Occipital lobe (tissue), 3 donors: ENCODE measurements at places on chromosomes 7 and 10. TPM values are rescaled to one million over a fixed set of nuclear protein-coding genes. Genes with fewer than 3 reads are reported as not detected.

TEX36 gene
- not detected for total RNA-seq

CUTC gene
- 9.0 TPM for total RNA-seq

NUTM2E gene
- total RNA-seq = 0.78 TPM

GIMAP4 gene
- 11.4 TPM for total RNA-seq

NPC1L1 gene
- total RNA-seq = 0.16 TPM

CYP2C19 gene
- total RNA-seq = 0.16 TPM

THSD7A gene
- total RNA-seq = 41.0 TPM

WEE2 gene
- total RNA-seq = 0.16 TPM

RTKN2 gene
- 7.5 TPM for total RNA-seq

CEP55 gene
- total RNA-seq = 1.9 TPM

AKR1B15 gene
- total RNA-seq = not detected

ARHGEF35 gene
- 0.78 TPM for total RNA-seq

- no peak for DNase-seq
These were observed 22.4 kb upstream of the GPR146 start for GRCh38 chr7:1021931-1022330.

GRCh38 chr10:12766223-12766622 lies 235.3 kb downstream of the CCDC3 start:
- DNase-seq = no peak

DNA sequence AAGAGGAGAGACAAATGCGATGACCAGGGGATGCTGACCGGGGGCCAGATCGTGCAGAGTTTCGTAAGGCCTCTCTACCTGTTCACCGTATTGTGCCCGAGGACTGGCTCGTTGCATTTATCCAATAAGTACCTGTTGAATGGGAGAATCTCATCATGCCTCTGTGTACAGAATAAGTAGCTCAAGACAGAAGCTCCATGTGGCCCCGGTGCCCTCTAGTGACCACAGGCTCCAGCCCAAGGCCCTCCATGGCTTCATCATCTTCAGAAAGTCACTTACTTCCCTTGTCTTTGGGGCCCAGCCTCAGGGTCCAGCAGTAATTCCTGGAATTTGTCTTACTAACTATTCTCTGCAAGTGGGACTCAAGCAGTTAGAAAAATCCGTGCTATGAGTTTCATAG lies 151.0 kb downstream of the CHN2 start:
- DNase-seq = no peak

GRCh38 chr7:136717910-136718557 lies 150.4 kb upstream of the CHRM2 start:
- no peak for DNase-seq

- DNase-seq = no peak
These were observed 270.8 kb upstream of the POM121L12 start for GRCh38 chr7:52764492-52765169.

DNA sequence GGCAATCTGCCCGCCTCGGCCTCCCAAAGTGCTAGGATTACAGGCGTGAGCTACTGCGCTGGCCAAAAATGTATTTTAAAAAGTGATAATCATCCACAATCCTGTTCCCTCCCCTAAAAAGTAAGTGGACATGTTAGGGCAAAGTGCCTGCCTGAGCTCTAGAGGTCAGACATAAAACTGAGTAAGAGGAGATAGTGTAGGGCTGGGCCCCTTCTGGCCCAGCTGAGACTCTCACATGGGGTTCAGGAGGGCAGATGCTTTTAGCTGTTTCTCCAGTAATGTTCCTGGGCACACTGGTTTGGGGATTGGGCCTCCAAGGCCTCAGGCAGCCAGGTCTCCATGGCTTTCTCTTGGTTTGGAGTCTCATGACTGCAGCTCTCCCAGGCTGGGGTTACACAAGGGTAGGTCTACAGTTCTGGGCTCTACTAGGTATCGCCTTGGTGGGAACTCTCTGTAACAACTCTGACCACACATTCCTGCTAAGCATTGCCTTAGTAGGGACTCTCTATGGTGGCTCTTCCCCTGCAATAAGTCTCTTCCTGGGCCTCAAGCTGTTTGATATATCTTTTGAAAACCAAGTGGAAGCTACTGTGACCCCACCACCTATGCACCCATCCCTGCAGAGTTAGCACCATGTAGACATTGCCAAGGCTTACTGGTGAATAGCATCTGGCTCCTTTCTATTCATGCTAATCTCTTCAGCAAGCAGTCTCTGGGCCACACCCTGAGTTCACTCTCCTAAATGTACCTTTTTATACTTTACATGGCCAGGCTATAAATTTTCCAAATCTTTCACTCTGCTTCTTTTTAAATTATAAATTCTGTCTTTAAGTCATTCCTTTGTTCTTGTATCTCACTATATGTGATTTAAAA lies 6.9 kb upstream of the NUDCD3 start:
- DNase-seq = no peak

- DNase-seq = no peak
These were observed 90.1 kb upstream of the NFE2L3 start for GRCh38 chr7:26061678-26062603.

- no peak for DNase-seq
These were observed 109.9 kb upstream of the ITGB1 start for GRCh38 chr10:33067917-33068316.

- DNase-seq = no peak
These were observed 300.6 kb downstream of the CNTNAP2 start for GRCh38 chr7:146417176-146417575.

GRCh38 chr10:49769692-49770091 lies 7.6 kb upstream of the OGDHL start:
- DNase-seq = no peak

DNA sequence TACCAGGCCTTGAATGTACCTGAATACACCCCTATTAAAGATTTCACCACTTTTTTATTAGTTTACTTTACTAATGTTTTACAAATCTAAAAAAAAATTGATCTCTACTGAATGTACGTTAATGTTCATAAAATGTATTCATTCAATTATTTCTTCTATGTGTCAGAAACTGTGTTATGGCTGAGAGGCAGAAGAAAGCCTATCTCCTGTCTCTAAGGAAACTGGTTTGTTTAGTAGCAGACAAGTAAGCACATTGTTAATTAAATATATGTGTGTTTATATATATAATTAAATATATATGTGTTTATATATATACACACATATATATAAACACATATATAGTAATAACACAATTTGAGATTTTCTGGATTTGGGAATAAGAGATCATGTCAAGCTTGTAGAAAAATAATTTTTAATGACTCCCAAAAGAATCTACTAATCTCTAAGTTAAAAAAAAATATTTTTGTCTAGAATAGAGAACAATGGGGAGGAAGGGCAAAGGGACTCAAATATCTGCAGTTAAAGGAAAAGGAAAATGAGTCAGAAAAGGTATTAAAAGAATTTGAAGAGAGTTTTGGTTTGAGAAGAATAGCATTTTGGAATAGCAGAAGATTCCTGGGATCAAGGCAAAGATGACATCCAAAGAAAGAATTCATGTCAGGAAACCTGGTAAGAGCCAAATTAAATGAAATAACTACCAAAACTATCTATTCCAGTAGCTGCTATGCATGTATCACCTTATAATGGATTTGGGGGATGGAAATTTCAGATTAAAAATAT lies 92.1 kb downstream of the CH25H start:
- DNase-seq = no peak

DNA sequence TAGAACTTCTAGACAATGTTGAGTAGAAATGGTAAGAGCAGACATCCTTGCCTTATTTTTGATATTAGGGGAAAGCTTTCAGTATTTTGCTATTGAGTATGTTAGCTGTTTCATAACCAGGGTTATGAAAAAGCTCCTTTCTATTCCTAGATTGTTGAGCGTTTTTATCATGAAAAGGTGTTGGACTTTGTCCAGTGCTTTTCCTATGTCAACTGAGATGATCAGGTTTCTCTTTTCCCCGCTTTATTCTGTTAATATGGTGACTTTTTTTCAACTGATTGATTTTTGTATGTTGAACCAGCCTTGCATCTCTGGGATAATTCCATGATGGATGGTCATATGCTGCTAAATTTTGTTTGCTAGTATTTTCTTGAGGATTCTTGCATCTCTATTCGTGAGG lies 58.5 kb downstream of the LCOR start:
- no peak for DNase-seq

DNA sequence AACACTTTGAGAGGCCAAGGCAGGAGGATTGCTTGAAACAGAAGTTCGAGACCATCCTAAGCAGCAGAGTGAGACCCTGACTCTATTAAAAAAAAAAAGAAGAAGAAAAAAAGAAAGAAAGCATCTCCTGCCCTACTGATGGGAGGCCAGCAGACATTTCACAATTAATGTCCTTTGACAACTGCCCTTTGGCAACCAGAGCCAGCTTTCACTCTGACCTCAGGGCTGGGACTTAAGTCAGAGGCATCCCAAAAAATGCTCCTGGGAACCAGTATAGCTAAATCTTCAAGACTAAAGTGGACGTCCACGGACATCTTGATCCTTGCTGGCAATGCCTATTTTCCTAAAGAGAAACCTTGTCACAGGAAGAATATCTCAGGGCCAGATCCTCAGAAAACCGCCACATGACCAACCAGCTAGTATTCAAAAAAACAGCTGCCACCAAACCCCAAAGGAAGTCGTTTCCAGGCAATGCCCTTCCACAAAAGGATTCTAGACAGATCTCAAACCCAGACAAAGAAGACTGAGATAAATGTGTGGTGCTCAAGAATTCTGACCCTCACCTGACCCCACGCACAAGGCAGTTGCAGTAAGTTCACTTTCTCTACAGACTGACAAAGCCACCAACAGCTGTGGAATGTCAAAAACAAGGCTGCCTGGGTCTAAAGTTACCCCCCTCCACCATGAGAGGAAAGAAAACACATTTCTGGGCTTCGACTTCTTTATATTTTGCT lies 18.4 kb downstream of the GFRA1 start:
- DNase-seq = no peak

DNA sequence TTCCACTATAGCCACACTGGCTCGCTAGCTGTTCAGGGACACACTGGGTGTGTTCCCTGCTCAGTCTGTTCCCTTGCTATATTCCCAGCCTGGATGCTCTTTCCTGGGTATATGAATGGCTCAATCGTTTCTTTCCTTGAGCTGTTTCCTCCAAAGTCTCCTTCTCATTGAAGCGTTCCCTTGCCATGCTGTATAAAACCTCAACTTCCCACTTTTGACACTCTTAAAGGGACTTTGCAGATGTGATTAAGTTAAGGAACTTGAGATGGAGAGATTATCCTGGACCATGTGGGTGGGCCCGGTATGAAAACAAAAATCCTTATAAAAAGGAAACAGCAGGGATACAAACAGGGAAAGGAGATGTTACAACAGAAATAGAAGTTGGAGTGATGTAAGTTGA lies 973.1 kb downstream of the LRMDA start:
- no peak for DNase-seq

- DNase-seq = no peak
These were observed 598.3 kb downstream of the SUGCT start for GRCh38 chr7:40733114-40733513.

GRCh38 chr7:84822941-84823510 lies 363.8 kb downstream of the SEMA3D start:
- DNase-seq = no peak

GRCh38 chr10:49559476-49559875 lies 20.6 kb upstream of the ERCC6 start:
- no peak for DNase-seq

GRCh38 chr10:59868696-59869593 lies 37.4 kb downstream of the CCDC6 start:
- no peak for DNase-seq

GRCh38 chr10:114810926-114811325 lies 10.7 kb upstream of the FHIP2A start:
- DNase-seq = no peak

DNA sequence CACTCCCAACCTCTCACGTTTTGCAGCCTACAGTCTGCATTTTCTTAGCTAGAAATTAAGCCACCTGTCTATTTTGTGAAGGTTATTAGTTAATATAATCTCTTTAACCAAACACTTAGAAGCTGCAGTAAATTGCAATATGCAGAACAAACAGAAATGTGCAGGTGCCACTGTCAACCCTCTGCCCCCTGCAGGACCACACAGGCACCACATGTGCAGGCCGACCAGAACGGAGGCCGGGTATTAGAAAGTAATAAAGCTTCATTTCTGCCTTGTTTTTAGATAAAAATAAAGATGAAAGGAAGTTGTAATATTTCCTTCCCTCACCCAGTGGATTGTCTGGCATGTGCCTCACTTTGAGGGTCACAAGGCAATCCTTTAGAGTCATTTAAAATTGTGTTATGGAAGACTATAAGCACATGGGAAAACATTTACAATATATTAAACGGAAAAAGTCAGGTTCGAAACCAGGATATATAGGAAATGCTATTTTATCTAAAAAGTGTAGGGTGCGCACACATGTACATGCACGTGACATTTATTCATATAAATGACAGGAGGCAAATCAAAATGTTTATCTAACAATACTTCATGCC lies 158.2 kb downstream of the ARHGAP12 start:
- no peak for DNase-seq

DNA sequence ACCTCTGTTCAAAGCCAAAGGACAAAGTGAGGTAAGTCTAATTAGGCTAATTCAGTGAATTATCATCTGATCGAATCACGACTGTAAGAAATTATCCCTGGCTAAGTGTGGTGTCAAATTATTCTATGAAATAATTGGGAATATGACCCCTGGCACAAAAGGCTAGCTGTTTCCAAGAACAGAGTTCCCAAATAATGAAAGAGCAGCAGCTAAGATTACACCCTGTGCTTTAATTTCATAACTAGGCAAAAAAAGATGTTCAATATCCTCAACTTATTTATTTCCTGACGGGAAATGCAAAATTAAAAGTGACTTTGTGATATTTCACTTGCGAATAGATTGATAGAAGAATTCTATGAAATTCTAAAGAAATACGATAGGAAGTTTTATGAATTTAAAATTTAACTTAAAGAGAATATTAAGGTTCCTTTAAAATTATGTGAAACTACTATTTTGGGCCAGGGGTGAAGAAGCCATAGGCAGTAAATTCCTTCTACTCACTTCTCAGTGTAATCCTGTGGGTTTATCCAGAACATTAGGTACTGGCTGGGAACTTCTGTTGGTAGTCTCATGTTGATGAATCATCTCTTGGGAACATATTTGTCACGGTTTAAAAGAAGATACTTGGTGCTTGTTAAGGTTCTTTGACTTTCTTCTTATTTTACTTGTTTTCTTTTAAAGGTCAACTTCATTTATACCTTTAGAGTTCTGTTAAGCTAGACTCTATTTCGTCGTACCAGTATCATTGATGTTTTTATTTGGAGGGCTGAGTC lies 148.5 kb downstream of the POLR1F start:
- no peak for DNase-seq

DNA sequence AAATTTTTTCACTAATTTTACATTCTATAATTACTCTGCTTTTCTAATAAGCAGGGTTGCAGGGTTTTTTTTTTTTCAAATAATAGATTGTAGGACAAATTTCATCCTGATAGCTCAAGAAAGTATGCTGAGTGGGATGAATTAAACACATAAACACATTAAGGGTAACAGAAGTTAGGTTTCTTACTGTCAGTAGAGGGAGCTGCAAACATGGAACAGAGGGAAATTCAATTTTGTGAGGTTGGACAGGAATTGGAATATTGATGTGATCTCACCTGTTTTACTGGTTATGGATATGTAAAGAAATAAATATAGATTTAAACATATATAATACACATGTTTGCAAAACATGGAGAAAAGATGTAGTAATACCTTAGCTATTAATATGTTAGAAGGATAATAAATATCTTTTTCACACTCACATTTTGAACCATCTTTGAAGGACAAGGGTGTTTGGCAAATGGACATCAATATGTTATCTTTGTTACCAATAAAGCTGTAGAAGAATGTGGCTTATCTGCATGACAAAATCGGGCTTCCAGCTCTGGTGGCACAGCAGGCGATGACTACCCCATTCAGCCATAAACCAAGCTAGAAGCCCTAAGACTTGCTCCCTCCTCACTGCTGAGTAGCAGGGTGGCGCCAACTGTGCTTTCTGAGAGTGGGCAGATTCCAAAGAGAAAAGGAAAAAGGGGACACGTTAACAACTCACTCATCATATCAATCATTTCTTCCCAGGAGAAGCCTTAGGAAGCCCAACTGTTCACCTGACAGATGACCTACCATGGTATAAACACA lies 1257.4 kb downstream of the GATA3 start:
- DNase-seq = no peak
